Endothelial cell of umbilical vein (primary cell): ENCODE measurements at places on chromosomes 1 and 21. TPM values are rescaled to one million over a fixed set of nuclear protein-coding genes. Genes with fewer than 3 reads are reported as not detected.

Gene ZBTB37
- 4.9 and 5.9 TPM in 2 replicates for total RNA-seq

Gene LRRC3
- total RNA-seq: 4.2 and 4.8 TPM in 2 replicates

GRCh38 chr21:37368541-37369279, 2.1 kb downstream of the DYRK1A start:
- peak; percentile 50 for DNase-seq

DNA sequence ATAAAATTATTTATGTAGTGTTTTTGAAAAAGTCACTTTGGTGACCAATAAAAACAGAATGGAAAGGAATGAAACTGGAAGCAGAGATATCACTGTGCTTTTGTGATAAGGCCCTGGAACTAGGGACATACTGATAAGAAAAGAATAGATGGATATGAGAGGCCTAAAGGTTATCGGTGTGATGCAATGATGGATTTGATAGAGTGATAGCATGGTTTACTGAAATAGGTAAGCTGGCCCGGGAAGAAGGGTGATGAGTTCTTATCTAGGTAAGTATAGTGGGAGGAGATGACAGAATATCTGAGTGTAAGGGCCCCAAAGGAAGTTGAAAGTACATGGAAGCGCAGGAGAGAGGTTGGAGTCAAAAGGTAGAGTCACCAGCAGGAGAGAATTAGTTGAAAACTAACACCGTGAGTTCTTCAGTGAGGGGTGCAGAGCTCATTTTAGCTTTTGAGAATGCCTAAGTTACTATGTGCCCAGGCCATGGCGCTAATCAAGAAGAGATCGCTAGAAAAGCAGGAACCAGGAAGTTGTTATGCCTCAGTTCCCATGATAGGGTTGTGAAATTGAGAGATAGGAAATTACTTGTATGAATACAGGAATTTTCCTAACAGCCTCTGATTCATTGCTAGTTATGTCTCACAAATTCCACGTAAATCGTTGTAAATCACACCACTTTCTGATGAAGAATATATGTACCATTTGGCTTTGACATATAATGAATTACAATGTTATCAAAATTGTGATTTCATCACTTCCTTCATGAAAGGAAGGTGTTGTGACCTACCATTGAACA, 115.3 kb downstream of the PLA2G4A start:
- DNase-seq: peak; percentile 94

GRCh38 chr1:192810253-192810880, 1.5 kb downstream of the RGS2 start:
- DNase-seq: peak; percentile 47

- DNase-seq: no peak
Observed at GRCh38 chr1:17925290-17926237, 170.4 kb downstream of the ACTL8 start.

DNA sequence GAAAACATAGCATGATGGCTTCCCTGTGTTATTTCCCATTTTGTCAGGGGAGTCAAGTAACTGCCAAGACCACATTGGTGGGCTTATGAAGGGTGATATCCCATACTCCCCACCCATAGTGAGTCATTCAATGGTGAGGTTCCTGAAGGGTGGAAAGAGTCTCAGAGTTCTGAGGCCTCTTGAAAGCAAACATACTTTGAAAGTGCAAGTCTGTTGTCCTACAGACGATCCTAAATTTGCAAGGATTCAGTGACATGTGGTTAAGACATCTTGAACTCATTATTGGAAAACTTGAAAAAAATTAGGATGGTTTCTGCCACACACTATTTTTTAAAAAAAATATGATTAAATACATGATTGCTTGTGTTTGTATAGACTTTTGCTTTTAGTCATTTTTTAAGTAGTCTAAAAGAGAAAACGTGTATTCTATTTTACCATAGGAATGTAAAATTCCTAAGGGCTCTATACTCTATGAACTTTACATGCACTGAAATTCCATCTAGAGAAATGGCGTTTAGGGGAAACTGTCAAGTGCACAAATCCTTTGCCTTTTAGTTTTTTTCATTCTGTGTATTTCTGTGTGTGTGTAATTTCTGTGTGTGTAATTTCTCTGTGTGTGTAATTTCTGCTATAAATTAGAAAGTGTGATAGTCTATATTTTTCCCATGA, 225.5 kb upstream of the ADAMTS5 start:
- DNase-seq: no peak

DNA sequence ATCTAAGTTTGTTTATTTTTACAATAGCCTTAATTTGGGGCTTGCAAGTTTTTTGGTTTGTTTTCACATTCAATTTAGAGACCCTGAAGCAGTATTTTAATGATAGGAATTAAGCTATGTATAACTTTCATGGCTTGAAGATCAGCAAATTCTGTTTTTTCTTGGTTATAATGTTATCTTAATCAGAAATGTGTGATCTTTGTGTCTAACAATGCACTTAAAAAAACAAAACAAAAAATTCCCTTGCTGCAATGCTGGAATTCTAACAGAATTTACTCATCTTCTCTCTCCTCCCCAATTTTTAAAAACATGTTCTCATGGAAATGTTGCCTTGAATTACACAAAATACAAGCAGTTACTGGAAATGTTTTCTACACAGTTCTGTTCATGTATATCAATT, 113.1 kb downstream of the OLFML2B start:
- peak; percentile 42 for DNase-seq

- DNase-seq: no peak
Observed at GRCh38 chr1:229699613-229700267, 73.7 kb downstream of the URB2 start.
